ENCODE measurements at places on chromosomes 2 and 18.

DNA sequence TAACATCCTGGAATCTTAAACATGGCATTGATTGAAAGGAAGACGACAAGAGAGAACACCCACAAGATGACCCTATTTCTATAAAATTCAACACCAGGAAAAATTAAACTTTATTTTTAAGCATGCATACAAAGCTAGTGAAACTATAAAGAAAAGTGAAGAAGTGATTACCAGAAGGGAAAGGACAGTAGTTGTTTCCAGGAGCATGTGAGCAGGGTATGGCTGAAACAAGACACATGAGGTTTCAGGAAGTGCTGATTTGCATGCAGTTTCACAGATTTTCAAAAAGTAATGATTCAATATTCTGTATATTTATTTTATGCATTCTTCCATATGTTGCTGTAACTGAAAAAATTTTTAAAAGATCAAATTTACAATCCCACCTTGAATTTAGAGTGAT, 24.6 kb upstream of the DAW1 start:
- DNase-seq: no peak

DNA sequence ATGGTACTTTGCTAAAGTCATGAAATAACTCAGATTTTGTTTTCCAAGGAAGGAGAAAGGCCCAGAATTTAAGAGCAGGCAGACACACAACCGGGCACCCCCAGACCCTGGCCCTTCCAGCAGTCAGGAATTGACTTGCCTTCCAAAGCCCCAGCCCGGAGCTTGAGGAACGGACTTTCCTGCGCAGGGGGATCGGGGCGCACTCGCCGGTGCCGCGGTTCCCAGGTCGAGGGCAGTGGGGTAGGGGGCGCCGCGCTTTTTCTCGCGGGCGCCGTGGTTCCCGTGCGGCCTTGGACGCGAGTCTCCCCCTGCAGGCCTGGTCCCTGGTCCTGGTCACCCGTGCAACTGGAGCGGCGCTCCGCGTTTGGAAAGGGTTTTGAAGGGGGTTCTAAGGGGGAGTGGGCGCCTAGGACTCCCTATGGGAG, 1.2 kb downstream of the ZNF236 start:
- no peak for DNase-seq

DNA sequence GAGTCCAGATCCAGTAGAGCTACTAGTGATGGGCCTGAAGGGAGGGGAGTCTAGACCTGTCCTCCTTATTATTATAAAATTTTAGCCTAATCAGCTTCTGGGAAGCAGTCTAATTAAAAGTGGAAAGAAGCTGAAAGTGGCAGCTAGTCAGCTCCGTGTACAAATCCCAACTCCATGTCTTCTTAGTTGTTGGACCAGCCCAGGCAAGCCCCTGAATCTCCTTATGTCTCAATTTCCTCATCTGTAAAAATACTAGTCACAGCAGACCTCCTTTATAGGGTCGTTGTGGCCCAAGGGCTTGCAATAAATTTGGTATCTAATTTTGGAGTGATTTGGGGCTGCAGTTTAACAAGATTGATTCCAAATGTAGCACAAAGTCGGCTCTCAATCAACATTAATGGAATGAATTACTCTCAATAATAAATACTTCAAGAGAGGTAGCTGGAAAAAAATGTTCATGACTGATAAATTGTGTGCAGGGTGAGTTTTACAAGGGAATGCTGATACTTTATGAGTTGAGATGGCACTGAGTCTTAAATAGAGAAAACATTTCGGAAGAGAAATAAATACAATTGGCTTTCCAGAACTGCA, 118.3 kb upstream of the NDUFV2 start:
- no peak for DNase-seq

DNA sequence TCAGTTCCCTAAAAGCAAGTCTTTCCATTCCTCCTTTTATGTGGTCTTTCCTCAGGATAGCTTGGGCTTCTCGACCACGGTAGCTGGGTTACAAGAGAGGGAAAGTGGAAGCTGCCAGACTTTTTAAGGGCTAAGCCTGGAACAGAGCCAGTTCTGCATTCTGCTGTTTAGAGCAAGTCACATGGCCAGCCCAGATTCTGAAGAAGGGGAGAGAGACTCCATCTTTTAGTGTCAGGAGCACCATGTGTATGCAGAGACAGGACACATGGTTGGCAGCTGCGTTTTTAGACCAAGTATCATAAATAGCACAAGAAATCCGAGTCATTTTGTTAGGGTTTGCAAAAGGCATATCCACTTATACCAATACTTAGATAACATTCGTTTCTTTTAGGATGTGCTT, 4.7 kb downstream of the HMSD start:
- no peak for DNase-seq

DNA sequence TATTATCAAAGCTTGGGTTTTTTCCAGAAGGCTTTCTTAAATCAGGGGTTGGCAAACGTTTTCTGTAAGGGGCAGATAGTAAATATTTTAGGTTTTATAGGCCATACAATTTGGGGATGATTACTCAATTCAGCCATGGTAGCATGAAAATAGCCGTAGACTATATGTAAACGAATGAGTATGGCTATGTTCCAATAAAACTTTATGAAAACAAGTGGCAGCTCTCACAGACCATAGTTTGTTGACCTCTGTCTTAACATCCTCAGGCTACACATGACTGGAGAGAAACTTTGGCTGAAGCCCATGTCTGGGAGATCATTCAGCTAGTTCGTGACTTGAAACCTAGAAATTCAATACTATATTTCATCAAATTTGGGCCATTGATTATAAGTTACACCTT, 30.2 kb downstream of the UGP2 start:
- DNase-seq: no peak

GRCh38 chr2:106546391-106546990, 59.3 kb downstream of the CD8B2 start:
- DNase-seq: no peak

DNA sequence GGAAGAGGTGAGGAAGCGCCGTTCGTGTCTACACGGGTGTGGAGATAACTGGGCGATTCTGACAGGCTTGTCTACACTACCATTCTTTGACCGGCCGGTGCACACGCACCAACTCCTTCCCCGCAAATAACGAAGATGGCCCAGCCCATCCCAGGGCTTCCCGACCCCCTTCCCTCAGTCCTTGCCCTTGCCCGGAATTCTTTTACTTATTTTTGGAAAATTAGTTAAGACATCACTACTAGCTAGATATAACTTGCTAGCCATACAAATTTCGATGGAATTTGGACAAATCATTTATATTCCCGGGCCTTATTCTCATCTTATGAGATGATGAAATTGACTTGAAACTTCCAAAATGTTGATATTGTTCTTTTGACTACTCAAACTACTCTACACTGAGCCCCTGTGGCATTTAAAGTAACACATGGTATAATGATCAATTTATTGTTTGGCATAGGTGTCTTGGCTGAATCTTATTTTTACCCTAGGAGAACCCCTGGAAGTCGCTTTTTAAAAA, 1.3 kb downstream of the ERICH2 start:
- DNase-seq: no peak

- DNase-seq: no peak
These were observed 457 bp upstream of the SP9 start for GRCh38 chr2:174334278-174334715.

DNA sequence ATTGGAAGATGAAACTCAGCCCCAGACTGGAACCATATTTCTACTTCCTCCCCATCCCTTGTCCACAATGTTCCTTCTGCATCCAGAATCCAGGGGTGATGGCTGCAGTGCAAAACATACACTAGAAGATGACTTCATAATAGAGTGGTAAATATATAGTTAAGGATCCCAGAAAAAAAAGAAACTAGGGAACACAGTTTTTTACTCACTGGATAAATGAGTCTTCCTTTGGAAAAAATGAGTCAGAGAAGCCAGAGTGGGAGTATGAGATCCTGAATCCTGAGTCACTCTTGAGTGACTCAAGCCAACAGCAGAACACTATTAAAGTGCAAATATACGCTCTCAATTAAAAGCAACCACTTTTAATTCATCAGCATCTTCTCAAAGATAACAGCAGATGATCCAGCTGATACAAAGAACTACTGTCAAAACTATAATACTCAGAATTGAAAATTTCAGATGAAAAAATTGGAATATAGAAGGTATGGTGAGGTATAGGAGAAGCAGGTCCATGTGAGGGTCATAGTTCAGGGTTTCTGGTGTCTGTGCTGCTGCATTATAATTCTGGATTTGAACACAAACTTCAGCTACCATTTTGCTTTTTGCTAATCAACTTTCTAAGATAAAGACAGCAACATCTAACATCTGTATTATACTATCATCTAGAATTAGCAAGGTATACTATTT, 987.2 kb upstream of the CDH2 start:
- no peak for DNase-seq

- peak; percentile 26 for DNase-seq
These were observed 70.0 kb downstream of the ATP9B start for GRCh38 chr18:79139206-79139605.

DNA sequence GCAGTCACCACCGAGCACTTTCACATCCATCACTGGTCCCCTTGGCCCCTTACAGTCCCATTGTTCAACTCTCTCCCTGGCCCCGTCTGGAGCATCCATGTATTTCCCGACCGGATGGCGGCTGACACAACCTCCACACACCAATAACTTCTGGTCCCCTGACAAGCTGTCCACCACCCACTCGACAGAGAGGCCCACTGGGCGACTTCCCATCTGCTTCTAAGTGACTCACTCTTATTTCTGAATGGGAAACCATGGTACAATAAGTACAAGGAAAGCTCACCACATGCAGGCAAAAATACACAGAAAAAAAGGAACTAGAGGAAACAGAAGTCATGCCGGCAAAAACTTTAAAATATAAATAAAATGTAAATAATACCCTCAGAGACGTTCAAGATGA, 82.9 kb upstream of the RAB12 start:
- DNase-seq: no peak

- DNase-seq: no peak
These were observed 13.7 kb upstream of the RALB start for GRCh38 chr2:120238728-120239487.

DNA sequence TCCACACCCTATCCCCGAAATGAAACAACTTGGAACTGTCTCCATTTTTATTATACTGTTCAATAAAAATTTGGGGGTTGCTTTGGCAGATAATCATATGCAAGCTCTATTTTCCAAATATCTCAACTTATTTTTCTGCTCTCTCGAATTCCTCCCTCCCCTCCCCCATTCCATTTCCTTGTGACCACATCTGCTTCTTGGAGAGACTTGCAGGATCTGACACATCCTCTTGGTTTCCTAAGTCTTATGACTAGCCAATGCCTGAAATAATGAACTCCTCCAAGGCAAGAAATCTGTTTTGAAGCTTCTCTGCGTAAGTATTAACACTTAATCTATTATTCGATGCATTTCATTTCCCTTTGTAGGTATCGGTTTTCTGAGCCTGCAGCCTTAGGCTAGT, 16.1 kb downstream of the TGIF1 start:
- no peak for DNase-seq

DNA sequence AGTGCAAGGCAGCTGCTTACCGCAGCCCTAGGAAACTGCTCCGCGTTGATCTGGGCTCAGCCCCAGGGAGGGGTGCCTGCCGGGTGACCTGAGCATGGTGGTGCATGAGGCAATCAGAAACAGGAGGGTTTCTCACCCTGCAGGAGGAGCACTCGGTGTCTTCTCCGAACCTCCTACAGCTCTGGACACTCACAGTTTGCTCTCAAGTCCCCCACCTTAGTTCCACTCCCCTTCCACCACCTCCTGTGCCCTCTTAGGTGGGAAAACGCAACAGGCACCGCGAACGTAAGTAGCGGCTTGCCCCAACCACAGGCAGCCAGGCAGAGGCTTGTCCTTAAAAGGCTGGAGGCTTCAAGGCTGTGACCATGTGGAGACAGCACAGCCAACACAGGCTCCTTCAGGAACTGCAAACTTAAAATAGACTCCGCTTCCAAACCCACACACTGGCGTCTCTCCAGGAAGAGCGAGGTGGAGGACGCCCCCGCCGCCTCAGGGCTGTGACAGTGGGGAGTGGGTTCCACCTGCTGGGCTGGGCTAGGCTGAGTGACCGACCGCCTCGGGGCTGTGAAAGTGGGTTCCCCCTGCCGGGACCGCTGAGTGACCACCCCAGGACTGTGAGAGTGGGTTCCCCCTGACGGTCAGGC, 71.6 kb downstream of the NDUFA10 start:
- no peak for DNase-seq

DNA sequence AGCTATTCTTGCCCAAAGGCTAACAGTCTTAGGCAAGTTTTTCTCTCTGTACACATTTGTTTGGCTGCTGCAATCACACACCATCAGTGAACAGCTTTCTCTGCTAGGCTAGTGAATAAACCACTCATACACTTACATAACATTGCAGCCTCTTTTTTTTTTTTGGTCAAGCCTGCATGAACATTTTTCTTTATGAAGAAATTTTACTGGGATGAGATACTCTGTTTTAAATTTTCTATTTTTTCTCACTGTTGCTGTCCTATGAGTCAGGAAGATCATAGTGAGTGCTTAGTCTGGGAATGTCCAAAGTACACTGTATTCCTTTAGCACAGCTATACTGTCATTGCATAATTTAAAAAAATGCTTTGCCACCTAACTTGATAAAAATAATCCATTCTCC, 58.5 kb downstream of the ROCK1 start:
- DNase-seq: no peak

DNA sequence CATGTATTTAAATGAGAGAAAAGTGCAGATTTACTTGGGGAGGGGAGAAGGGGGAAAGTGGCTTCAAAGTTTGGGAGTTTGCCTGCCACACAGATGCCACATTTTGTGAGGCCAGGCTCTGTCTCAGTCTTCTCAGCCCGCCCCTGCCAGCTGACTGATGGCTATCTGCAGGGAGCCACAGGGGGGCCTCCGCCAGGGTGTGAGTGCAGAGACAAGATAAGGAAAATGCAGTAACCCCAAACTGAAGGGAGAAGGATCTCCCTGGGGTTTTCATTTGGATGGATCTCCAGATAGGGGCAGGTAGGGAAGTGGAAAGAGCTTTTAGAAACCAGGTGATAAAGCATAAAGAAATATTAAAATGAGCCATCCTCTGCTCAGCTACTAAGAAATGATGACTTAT, 128.8 kb downstream of the ZNF521 start:
- no peak for DNase-seq

DNA sequence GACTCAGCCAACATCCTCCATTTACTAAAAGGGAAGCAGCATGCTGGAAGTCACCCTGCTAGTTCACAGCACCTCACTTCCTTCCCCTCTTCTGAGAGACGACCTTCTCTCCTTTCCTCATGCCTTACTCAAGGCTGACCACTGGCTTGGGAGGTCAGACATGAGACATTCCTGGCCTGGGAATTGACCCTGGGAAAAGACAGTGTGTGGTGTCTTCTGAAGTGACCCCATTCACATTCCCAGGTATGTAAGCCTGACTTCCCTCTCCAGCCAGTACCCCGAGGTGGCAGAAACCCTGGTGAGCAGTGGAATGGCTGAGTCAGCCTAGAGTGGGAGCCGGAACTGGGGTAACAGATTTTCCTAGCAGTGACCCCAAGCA, 92.4 kb downstream of the PLB1 start:
- DNase-seq: no peak

Measured in stimulated activated CD8-positive, alpha-beta memory T cell treated with anti-CD3 and anti-CD28 coated beads, Interleukin-4, amount 100 ng/mL, for 1 hour (primary cell).